ENCODE measurements at places on chromosomes 2 and 18.

DNA sequence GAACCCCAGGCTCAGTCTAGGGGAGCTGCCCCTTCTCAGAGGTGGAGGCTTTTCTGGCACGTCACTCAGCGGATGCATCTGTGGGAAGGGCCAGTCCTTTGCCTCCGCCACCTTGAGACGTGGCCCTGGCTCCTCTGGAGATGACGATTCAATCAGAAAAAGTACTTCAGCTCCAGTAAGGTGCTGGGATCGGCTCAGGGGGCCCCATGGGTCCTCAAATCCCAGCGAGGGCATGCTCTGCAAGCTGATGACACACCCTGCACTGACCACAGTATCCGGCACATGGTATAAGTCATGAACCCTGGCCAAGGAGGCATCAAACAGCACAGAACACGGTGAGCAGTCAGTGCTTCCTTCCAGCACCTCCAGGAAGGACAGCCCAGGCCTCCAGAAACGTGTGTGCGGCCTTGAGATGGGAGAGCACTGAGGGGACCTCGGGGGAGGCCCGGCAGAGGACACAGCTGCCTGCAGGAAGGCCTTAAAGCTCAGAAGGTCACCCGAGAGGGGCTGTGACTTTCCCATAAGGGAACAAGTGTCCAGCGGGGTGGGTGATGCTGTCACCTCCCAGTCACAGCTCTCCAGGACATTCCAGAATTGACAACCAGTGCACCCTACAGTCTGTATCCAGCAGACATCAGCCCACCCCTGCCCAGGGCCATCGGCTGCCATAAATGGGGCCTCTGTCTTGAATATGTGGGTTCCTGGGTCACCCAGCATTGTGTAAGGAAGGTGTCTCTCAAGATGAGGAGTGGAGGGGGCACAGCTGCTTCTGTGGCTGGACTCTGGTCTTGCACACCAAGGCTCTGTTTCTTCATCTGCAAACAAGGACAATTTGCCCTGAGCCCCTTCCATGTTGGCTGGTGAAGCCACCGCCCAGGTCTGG is 205.8 kb downstream of the NDUFA10 start:
- no peak for DNase-seq

- peak; percentile 43 for DNase-seq
Measured at GRCh38 chr2:208466151-208466919, 59.7 kb downstream of the PTH2R start.

DNA sequence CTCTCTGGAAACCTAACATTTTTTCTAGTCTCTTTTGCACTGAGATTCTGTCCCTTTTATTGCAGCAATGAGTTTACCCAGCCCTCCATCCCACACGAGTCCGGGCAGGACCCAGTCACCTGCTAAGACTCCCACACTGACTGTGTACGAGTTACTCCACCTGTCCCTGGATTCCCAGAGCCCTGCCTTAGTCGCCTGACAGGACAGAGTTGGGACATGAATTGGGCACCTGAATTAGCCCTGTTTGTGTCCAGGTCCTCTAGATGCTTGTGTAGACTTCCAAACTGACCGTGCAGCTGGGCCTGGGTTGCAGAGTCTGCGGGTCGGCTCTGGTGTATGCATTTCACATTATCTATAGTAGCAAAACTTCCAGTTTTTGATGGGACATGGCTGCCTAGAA is 238.7 kb downstream of the VAPA start:
- DNase-seq: no peak

DNA sequence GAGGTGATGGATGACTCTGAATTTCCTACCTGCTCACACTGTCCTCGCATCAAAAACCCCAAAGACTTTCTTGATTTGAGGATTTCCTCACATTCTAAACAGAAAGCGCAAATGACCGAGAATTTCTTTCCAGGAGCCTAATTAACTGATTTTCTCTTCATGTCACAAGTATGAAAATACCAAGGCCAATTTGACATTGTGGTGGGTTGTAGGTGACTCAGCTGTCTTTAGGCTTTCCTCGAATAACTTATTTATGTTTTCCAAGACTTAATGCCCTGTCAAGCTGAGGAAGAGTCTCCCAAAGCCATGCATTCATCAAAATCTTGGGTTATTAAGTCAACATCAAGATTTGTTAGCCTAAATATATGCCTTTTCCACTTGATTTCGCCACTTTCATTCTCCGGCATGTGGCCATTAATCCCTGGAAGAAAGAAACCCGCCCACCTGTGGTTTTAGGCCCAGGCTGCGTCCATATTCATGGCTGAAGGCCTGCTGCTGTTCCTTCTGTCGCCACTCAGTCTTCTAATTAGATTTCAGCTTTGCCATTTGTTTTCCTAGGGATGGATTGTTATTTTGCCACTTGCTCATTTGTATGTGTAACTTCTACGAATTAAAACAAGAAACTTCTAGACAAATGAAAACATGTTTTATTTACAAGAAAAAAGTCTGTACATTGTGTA is 84.9 kb downstream of the ST6GAL2 start:
- DNase-seq: no peak

DNA sequence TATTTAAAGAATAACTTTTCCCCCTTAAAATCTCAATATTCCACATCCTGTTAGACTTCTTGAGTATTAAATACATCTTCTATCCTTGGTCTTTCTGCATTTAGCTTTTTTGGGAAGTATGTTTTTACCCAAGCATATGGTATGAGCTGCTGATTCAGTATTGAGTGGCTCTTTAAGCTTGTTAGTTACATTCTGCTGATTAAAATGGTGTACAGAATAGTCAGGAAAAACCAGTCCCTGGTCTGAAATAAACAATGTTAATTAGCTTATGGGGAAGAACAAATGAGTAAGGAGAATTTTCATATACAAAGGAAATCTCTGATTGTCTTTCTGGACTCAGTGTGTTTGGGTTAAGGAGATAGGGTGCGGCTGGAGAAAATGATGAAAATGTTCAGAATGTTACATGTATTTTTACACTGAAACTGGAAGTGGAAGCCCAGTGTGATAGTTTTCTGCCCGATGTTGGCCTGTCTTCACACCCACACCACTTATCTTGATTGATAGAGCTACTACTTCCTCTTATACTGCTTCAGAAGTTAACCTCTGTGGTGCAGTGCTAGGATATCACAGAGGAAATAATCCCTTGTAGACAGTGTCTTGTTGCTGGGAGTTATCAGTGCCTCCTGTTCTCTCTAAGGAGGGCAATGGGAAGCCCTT is 84.0 kb downstream of the MSH2 start:
- peak; percentile 86 for DNase-seq

DNA sequence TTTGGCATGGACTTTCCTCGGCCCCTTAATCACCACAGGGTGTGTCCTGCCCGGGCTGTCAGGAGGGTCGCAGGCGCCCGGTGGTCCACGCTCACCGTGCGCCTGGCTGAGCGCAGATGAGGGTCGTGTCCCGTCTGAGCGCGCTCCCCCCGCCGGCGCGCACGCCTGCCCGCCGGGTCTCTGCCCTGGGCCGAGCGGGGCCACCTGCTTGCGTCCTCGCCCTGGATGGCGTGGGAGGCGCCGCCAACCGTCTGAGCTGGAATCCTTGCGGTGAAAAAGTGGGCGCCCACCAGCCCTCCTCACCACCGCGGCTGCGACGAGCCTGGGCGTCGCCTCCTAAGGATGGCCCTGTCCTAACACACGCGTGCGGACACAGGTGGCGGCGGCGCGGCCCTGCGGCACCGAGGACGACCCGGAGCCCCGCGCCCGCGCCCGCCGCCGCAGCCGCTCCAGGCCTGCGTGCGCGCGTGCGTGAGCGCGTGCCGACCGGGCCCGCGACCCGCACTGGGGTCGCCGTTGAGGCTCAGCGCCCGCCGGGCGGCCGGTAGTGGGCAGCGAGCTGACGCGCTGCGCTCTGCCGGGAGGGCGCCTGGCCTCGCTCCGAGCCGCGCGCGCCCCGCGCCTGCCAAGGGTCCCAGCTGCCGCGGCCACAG is 126.6 kb downstream of the ARHGEF4 start:
- no peak for DNase-seq

DNA sequence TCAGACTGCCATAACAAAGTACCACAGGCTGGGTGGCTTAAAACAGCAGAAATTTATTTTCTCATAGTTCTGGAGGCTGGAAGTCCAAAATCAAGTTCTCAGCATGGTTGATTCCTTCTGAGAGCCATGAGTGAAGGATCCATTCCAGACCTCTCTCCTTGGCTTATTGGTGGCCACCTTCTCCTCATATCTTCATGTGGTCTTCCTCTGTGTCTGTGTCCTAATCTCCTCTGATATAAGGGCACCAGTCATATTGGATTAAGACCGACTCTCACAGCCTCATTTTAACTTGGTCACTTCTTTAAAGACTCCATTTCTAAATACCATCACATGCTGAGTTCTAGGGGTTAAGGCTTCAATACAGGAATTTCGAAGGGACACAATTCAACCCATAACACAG is 65.1 kb downstream of the CFAP221 start:
- DNase-seq: no peak

DNA sequence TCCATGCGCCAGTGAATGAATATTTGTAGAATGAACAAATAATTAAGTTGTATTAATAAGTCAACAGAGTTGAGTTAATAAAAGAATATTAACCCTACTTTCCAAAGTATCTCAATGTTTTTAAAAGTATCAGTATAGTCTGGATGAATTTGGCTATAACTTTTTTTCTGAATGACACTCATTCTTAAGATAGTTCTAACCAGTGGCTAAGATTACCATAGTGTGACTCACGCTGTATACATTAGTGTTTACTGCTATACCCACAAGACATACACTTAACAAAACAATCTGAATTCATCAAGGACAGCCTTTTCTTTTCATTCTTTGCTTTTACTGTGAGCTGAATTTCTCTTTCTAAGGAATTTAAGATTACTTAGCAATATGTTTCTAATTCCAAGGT is 77.0 kb upstream of the PDE1A start:
- no peak for DNase-seq

GRCh38 chr2:98308532-98308931 is 37.7 kb upstream of the CNGA3 start:
- DNase-seq: no peak

DNA sequence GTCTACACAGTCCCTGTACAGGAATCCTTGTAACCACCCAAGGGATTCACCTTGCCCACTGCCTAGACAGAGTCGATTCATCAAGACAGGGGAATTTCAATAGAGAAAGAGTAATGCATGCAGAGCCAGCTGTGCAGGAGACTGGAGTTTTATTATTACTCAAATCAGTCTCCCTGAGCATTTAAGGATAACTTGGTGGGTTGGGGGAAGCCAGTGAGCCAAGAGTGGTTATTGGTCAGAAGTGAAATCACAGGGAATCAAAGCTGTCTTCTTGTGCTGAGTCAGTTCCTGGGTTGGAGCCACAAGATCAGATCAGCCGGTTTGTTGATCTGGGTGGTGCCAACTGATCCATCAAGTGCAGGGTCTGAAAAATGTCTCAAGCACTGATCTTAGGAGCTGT is 17.8 kb upstream of the FAM98A start:
- DNase-seq: no peak

DNA sequence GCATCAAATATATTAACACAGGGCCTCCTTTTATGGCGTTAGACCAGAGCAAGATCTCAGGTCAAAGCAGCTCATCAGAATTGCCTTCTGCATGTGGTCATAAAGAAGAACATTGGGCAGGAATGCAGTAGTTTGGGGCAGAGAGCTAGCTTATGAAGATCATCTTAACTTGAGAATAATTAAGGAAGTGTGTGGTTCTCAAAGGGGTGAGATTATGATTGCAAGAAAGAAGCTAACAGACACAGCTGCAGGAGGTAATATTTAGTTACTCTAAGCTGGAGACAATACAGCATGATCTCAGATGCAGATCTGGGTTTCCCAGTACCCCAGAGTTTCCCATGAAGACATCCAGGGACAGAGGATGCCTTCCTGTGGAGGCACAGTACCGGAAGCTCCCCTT is 91.6 kb downstream of the TTC27 start:
- no peak for DNase-seq

DNA sequence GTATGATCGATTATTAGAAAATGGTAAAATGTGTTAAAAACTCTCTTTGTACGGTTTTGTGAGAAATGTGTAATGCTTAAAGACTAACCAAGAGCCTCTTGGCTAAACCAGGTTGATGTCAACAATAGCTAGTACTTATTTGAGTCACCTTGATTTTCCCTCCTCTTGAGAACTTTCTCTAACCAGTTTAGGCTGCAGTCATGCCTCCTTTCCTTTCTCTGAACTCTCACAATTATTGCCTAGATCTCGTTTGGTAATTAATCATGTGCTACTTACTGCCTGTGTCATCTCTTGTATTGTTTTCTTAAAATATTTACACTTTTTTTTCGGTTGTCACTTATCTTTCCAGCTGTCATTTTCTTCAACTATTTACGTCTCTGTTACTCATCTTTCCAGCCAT is 1.1 kb upstream of the EPC2 start:
- DNase-seq: no peak

DNA sequence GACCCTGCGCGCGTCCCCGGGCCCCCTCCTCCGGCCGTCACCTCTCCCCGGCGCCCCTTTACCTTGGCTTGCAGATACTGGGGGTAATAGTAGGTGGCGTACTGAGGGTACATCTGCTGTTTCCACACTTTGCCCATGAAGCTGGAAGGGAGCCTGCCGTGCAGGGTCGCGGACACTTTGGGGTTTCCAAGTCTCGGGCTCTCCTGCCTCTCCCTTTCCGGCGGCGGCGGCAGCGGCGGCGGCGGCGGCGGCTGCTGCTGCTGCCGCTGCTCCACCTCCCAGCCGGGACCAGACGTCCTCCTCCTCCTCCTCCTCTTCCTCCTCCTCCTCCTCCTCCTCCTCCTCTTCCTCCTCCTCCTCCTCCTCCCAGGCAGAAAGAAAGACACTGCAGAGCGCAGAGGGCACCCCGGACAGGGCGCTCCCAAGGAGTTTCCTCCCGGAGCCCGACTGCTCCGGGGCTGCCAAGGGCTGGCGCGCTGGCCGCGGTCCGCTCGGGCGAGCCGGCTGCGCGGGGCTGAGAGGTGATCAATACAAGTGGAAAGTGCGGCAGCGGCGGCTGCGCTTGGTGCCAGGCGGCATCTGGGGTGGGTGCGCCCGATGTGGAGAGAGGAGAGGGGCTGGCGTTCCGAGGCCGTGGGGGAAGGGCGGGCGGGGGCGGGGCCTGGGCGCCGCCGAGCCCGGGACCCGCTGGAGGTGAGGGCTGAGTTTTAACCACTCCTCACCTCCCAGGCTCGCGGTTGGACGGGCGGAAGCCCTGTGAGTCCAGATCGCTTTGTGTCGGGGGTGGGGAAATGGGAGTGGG is at the start of gene RBMS1:
Gene RBMS1, minus strand, starts transcription at position 581 of the 802 bp plus-strand sequence. Its CDS starts 444 bp downstream, at position 137.
- DNase-seq: peak; percentile 27

GRCh38 chr2:221606424-221606823 is 34.3 kb upstream of the EPHA4 start:
- DNase-seq: no peak

Data from KBM-7 (cell line).